ENCODE measurements at places on chromosomes 7 and 10. TPM values are rescaled to one million over a fixed set of nuclear protein-coding genes. Genes with fewer than 3 reads are reported as not detected.

Gene TLX1
- not detected for total RNA-seq

GRCh38 chr10:21296575-21297355 is 228.7 kb downstream of the SKIDA1 start:
- H3K4me1 ChIP-seq: no peaks in the 10 kb centered on the region
- no peak overlapping the region for H3K27ac ChIP-seq
- H3K4me3 ChIP-seq: no peak overlapping the region
- no peaks in the 10 kb centered on the region for H3K36me3 ChIP-seq

GRCh38 chr7:17552952-17553351 is 254.5 kb downstream of the AHR start:
- peaks cover 7% of the 10 kb centered on the region for H3K4me1 ChIP-seq
- H3K27me3 ChIP-seq: no peaks in the 10 kb centered on the region
- no peak overlapping the region for H3K4me3 ChIP-seq
- H3K27ac ChIP-seq: no peak overlapping the region

- no peaks in the 10 kb centered on the region for H3K4me1 ChIP-seq
- H3K36me3 ChIP-seq: no peaks in the 10 kb centered on the region
- H3K27ac ChIP-seq: no peak overlapping the region
- H3K4me3 ChIP-seq: no peak overlapping the region
- no peak for DNase-seq
These were observed 1394.3 kb upstream of the LRRTM3 start for GRCh38 chr10:65531545-65531944.

Data from aorta (tissue), 5 donors.